PC-9 (cell line): ENCODE measurements at places on chromosomes 12 and 14.

DNA sequence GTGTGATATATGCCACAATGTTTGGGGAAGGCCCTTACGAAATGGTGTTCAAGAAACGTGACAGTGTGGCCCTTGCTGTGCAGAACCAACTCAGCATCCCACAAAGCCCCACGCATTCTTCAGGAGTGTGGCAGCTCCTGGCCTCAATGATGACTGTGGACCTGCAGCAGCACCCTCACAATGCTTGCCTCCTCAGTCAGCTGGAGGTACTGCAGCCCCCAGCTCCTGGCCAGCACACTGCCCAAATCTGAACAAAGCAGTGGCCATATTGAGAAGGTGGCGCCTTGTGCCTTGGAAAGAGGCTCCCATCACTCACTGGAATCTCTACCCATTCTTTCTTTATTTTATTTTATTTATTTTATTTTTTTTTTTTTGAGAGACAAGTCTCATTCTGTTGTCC lies 10.4 kb downstream of the POLE2 start:
- DNase-seq, result no peak

GRCh38 chr12:95837240-95838038 lies 21.3 kb upstream of the SNRPF start:
- DNase-seq, result no peak

DNA sequence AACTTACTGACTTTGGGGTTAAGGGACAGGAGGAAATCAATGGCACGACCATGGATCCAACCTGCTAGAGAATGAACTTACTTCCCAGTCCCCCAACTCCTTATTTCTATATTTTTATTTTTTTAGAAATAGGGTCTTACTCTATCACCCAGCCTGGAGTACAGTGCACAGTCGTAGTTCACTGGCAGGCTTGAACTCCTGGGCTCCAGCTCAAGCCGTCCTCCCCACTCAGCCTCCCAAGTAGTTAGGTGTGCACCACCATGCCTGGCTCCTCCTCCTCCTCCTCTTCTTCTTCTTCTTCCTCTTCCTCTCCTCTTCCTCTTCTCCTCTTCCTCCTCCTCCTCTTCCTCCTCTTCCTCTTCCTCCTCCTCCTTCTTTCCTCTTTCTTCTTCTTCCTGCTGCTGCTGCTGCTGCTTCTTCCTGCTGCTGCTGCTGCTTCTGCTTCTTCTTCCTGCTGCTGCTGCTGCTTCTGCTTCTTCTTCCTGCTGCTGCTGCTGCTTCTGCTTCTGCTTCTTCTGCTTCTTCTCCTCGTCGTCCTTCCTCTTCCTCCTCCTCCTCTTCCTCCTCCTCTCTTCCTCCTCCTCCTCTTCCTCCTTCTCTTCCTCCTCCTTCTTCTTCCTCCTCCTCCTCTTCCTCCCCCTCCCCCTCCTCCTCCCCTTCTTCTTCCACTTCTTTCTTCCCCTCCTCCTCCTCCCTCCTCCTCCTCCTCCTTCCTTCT lies 390.1 kb upstream of the RGS6 start:
- DNase-seq, result no peak

GRCh38 chr12:45831590-45831989 lies 102.1 kb downstream of the ARID2 start:
- DNase-seq, result no peak

GRCh38 chr12:112738531-112738930 lies 53.0 kb upstream of the RPH3A start:
- DNase-seq, result no peak

DNA sequence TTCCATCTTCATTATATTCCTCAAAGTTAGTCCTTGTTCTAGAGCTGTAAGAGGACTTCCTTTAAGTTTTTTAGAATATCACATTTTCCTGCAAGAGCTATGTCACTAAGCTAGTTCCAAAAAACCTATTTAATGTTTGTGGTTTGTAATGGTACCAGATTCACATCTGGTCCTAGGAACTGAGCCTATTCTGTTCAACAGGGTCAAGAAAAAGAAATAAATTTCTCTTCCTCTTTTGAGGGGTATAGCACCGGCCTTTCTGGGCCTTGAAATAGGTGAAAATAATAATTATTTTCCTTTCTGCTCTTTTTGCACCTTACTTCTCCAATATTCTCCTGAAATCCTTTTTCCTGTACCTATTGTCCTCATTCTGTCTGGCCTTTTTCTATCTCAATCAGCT lies 3.6 kb upstream of the STXBP6 start:
- DNase-seq, result no peak

- no peak for DNase-seq
Observed at GRCh38 chr12:7136676-7137075, 6.5 kb downstream of the CLSTN3 start.
